ENCODE measurements at places on chromosomes 7 and 10.

DNA sequence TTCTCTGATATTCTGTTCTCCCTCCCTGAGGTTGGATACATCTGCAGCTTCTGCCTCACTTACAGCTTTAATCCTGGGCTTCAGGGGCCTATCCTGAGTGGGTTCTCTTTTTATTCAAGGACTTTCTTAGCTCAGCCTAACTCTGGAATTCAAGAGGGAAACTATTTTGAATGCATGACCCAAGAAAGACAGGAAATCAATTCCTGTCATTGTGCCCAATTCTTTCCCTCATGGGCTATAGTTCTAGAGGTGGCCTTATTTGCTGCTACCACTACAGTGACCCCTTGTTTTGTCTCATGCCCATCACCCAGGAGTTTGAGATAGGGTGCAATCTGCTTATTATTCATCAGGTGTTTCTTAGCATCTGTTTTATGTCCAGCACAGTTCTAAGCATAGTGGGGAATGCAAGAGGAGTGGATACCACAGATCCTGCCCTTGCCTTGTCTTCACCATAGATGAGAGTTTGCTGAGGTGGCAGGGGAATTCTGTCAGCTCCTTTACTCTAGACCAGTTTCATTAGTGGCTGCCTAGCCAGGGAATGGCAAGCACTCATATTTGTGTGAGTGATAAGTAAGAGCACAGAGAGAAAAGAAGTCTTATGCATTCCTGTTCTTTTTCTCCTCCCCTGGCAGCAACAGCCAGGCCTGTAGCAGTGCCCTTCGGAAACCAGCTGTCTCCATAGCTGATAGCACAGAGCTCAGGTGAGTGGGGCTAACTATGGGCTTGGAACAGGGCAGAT, 19.4 kb downstream of the STRIP2 start:
- DNase-seq: no peak

- no peak for DNase-seq
Observed at GRCh38 chr7:34158368-34159153, 253.2 kb downstream of the BMPER start.

DNA sequence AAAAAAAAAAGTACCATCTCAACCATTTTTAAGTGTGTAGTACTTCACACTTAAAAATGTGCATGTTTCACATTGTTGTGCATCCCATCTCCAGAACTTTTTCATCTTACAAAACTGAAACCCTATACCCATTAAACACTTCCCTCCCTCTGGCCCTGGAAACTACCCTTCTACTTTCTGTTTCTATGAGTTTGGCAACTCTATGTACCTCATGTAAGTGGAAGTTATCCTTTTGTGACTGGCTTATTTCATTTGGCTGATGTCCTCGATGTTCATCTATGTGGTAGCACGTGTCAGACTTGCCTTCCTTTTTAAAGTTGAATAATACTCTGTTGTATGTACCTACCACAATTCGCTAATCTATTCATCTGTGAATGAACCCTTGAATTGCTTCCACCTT, 12.2 kb downstream of the KCNMA1 start:
- DNase-seq: no peak

DNA sequence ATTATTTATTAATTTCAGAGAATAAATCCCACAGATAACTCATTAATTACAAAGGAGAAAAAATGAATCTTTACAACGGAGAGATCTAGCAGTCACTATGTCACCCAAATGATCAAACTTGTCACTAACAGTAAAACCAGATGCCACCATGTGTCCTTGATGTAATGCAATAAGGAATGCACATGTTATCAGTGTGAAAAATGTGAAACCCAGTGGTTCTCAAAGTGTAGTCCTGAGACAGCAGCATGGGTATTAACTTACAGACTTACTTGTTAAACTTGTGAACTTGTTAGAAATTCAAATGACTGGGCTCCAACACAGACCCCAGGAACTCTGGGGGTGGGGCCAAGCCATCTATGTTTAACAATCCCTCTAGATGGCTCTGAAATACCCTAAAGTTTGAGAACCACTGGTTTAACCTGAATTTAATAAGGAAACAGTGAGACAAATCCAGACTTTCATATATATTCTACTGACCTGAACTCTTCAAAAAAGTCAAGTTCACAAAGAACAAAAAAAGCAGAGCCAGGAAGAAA, 77.4 kb downstream of the RNLS start:
- DNase-seq: no peak

GRCh38 chr7:98651760-98652159, 34.7 kb downstream of the NPTX2 start:
- no peak for DNase-seq

- DNase-seq: no peak
Observed at GRCh38 chr10:114709984-114710383, 51.9 kb upstream of the ABLIM1 start.

DNA sequence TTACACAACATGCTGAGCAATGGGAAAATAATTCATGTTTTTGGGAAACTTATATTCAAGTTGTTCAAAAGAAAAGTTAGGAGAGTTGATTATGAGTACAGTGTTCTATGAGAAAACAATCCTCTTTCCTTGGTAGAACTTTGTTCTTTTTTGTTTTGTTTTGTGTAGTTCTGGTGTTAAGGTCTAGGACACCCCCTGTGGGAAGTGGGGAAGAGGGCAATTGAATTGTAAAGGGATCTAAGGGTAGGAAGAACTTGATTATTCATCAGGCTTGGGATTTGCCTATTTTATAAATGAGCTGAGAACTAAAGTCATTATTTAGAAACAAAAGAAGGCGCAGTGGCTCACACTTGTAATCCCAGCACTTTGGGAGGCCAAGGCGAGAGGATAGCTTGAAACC, 25.9 kb upstream of the CDK13 start:
- DNase-seq: no peak

- DNase-seq: no peak
Observed at GRCh38 chr10:49162063-49162462, 26.1 kb downstream of the TMEM273 start.

DNA sequence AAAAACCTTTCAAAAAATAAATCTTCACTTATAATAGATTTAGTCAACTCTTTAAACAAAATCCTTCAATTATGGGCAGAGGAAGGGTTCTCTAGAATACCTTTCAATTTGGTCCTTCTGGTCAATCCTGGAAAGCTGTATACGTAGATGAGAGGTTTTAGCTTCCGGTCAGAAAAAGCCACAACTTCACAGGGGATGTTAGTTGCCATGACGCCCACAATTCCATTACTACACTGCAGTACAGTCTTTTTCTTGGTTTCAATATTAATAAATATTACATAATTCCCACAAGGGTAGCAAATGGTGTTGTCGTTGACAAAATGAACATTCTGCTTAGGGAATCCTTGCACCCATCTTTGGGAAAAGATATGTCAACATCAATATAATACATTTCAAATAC, 1.7 kb downstream of the CFAP43 start:
- no peak for DNase-seq

DNA sequence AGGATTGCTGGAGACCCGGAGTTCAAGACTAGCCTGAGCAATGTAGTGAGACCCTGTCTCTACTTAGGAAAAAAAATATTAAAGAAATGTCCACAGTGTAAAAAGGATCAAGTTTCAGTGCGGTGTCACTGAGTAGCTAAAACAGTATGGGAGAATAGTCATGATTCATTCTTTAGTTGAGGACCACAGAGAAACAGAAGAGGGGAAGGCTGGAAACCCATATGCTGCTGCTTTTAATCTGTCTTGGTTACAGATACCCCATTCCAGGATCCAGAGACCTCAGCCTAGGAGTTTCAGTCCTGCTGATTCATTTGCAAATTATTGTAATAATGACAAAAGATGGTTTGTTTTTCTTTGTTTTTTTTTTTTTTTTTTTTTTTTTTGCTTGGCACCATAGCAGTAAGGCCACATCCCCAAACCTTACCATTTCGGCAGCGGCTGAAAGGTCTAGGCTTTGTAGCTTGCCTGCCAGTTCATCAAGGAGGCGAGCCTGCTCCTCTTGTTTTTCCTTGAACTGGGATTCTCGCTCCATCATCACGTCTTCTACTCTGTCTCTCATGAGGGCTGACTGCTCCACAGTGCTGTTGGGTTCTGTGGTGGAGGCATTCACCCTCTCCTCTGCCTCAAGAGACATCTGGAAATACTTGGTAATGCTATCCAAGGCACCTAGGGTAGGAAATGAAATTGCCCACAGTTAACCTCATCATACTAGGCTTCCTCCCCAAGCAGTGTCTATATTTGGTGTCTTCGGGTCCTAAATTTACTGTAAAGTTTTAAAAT, 44.2 kb downstream of the DLD start:
- DNase-seq: no peak

DNA sequence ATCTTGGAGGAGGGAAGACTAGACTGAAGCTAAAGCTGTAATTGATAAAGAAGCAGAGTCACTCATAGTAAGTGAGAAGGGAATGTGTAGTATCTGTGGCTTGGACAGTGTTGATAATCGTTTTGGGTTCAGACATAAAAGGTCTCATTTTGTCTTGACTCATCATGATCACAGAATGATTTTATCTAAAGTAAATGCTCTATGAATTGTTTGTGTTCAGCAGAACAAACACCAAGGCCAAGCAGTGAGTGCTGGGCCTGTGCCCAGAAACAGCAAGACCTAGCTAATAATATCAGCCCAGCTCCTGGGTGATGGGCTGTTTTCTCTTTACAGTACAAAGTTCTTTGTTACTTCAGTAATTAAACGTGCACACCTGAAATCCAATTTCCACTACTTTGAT, 26.7 kb upstream of the CD36 start:
- DNase-seq: no peak

GRCh38 chr7:91165846-91166230, 98.4 kb upstream of the FZD1 start:
- DNase-seq: no peak

DNA sequence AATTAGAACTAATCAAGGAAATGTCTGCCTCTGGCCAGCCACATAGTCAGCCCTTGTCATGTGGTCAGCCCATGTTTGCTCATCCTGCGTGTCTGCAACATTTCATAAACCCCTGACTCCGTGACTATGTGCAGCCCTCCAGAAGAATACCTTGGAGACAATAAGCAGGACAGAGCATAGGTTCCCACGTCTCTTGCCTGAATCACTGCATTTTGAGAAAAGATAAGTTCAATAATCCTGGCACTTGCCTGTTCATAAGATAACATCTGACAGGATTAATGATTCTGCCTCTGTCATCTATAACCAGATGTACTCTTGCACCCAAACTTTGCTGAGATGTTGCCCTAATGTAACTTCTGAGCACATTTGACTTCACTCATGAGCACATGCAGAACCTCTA, 78.4 kb downstream of the AKR1D1 start:
- DNase-seq: no peak

- no peak for DNase-seq
Observed at GRCh38 chr10:105797234-105797890, 1156.3 kb downstream of the SORCS3 start.

DNA sequence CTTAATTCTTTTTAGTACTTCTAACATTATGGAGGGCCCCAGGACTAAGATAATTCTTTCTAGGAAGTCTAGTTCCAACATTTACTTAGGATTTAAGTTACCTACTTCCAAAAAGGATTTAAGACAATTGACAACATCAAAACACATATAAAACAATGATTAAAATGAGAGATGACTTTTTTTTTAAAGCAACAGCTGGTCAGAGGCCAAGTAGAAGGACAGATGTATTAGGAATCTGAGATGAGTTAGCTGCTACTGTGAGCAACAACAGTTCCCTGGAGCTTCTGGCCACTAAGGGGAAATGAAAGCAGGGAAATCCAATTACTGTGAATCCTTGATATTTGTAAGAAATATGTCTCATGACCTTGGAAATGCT, 222.3 kb downstream of the PHTF2 start:
- DNase-seq: no peak

GRCh38 chr7:151745706-151746105, 131.2 kb downstream of the PRKAG2 start:
- DNase-seq: no peak

- DNase-seq: no peak
Observed at GRCh38 chr10:12993595-12993994, 7.9 kb downstream of the CCDC3 start.

DNA sequence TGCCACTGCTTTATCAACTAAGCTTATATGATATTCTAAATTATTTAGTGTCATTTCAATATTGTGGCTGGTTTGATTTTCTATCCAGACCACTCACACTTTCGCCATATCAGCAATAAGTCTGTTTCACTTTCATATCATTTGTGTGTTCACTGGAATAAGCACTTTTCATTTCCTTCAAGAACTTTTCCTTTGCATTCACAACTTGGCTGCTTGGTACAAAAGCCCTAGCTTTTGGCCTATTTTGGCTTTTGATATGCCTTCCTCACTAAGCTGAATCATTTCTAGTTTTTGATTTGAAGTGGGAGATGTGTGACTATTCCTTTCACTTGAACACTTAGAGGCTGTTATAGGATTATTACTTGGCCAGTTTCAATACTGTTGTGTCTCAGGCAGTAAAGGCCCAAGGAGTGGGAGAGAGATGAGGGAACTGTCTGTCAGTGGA, 120.9 kb upstream of the NAMPT start:
- DNase-seq: no peak

- no peak for DNase-seq
Observed at GRCh38 chr10:132785723-132786475, at the start of gene NKX6-2. TSS of gene NKX6-2 (minus strand) at chr10:132786147. CDS start at chr10:132785948, 199 bp downstream.

DNA sequence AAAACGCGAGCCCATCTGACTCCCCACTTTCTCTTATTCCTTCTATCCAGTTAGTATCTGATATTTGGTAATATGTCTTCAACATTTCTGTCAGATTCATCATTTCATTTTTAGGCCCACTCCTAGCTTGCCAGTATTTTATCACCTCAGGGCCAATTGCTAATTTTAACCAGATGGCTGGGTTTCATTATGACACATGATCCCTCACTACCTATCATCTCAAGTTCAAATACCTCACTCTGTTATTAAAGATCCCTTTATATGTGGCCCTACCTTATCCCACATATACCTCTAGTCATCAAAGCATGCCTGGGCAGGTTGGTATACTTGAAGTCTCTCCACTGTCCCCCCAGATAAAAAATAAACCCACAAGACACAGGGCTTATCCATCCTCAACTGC, 104.9 kb downstream of the RNLS start:
- DNase-seq: no peak

- DNase-seq: no peak
Observed at GRCh38 chr10:83943920-83944319, 195.4 kb upstream of the GHITM start.

DNA sequence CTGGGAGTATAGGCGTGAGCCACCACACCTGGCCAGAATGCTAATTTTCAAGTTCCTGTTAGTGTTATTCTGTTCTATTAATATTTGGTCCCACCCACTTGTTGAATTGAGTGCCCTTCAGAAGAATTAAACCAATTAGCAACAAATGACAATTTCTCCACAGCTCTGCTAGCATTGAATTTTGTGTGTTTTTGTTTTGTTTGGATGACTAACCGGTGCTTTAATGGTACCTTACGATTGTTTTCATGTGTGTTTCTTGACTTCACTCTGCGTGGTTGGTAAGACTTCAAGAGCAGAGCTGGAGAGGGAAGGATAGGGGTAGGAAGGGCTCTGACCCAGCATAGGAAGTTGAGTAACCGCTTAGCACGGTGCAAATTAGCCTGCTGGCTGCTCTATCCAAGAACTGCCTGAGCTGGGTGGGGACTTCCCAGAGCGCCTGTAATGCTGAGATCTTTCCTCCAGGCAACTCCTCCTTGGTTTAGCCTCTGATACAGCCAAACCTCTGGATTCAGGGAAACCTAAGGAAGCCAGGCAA, 4.6 kb downstream of the ARPC1B start:
- peak; percentile 47 for DNase-seq

All from CD4-positive, alpha-beta T cell (primary cell).